ENCODE measurements at places on chromosomes 12 and 14. TPM values are rescaled to one million over a fixed set of nuclear protein-coding genes. Genes with fewer than 3 reads are reported as not detected.

The PAX9 gene
- total RNA-seq = not detected

- DNase-seq = no peak
Measured at GRCh38 chr12:70928071-70928470, 7.5 kb upstream of the PTPRR start.

DNA sequence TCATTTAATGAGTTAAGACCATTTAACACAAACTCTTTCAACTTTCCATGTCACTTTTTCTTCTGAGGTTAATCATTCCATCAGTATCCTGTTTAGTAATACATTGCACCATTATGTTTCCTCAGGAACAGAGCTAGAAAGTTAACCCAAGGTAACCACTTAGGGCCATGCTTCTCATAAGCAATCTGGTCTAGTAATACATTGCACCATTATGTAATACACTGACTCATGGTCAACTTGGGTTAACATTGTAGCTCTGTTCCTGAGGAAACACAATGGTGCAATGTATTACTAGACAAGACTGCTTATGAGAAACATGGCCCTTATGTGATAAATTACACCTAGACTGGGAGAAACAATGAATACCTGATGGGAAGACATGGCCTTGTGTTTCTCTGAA is 21.7 kb downstream of the ERH start:
- peak; percentile 74 for DNase-seq

The C14orf180 gene
- total RNA-seq = not detected

DNA sequence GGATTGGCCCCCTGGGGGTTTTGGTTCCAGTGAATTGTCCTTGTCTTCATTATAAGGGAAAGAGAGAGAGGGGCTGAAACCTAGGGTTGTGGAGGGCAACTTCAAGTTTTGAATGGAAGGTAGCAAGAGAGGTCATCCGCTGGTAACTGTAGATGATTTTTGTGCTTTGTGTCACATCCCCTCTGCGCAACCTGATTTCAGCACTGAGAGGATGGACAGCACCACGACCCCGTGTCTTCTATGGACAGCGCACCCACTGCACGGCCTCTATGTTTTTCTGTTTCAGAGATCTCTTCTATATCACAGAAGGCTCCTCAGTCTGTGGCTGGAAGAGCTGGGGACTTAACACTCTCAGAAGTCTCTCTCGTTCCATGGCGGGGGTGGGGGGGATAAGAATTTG is 127.0 kb upstream of the RPH3A start:
- peak; percentile 2 for DNase-seq

- no peak for DNase-seq
Measured at GRCh38 chr12:111209811-111210210, 159.1 kb downstream of the PHETA1 start.

The CLEC4D gene
- total RNA-seq = not detected

GRCh38 chr12:95054206-95054605 is 19.2 kb downstream of the NR2C1 start:
- DNase-seq = no peak

DNA sequence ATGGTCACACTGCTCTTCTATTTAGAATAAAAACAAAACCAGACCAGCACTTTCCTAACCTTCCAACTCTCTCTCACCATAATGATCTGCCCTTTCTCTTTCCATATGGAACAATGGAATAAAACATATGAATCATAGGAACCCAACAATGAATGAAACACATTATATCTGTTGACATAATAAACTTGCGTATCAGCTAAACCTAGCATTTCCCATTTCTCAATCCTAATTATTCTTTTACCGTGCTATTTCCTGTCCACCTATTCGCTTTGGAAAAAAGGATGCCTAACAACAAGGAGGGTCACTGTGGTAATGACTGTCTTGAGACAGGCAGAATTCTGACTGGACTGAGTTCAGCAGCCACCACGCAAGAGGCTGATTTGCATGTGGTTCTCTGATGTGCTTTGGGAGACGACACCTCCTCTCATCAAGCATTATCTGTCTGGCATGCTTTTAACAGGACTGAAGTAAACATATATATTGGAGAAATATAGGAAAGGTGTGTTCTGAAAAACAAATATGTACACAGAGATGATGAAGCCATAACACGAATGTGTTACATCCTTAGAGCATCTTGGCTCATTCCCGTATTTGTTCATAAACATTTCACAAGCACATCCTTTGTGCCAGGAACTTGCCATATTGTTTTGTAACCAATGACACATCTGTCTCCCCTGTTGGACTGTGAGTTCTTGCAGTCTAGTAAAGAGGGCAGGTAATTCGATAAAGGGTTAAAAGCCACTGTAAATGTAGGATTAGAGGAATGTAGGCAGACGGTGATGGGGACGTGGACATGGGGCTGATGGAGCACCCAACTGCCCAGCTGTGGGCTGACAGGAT is 87.7 kb downstream of the PTPRB start:
- no peak for DNase-seq
